NCI-H524 (cell line): ENCODE measurements at places on chromosomes 16 and 17.

DNA sequence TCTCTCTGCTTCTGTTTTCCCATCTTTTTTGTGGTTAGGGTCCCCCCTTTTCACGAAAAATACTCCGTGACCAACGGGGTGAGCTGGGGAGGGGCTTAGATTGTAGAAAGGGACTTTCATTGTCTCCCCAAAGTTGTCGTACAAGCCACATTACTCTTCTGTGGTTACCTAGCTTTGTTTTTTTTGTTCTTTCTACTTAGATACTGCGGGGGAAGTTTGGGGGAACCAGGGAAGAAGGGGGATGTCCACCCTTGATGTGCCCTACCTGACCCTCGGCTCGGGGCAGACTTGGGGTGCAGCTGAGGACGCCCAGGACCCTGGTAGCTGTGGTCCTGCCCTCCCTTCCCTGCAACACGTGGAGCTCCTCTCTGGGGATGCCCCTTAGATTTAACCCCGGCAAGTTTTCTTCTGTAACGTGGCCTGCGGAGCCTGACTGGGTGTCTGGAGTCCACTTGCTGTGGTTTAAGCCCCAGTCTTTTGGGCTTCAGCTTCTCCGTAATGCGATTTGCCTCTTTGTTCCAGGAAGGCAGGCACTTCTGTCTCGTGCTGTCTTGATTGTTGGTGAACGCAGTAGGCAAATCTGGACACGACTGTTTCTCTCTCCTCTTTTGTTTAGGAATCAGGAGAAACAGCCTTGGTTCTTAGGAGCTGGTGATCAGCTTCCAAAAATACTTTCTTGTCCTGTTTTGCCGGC lies 892 bp downstream of the ABCC1 start:
- peak; percentile 66 for DNase-seq

GRCh38 chr17:73334771-73335513 lies 23.1 kb upstream of the CDC42EP4 start:
- DNase-seq: no peak

- peak; percentile 1 for DNase-seq
Observed at GRCh38 chr17:36001862-36002603, 680 bp upstream of the CCL15 start.

DNA sequence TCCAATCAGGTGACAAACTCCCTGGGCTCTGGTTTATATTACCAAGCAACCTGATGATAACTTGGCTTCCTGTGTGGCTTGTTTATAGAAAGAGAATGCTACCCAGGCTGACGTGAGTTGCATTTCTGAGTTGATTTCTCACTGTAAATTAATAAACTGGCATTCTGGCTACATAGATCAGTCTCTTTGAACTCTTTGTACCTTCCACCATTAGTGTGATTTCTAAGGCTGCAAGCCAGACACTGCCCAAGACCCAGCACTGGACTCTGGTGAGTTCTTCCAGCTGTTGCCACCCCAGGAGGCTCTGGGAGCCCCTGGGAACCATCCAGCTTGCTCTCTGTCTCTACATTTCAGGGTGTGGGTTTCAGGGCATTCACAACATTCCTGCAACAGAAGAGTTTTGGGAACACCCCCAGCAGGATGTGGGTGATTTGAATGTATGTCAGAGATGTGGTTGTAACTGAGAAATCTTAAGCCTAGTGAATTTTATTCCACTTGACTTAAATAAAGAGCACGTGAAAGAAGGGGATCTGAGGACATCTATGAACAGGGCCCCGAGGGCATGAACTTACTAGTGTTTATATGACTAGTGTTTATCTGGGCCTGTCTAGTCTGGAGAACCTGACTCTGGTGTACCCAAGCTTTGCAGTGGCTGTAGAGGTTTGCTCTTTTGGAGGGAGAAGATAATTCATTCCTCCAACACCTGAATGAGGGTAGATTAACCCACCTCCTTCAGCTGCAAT lies 30.3 kb upstream of the LRRC37A start:
- no peak for DNase-seq

- DNase-seq: no peak
Observed at GRCh38 chr17:31198026-31198425, 99.0 kb downstream of the OMG start.

GRCh38 chr17:13749166-13749890 lies 147.6 kb upstream of the HS3ST3A1 start:
- no peak for DNase-seq

DNA sequence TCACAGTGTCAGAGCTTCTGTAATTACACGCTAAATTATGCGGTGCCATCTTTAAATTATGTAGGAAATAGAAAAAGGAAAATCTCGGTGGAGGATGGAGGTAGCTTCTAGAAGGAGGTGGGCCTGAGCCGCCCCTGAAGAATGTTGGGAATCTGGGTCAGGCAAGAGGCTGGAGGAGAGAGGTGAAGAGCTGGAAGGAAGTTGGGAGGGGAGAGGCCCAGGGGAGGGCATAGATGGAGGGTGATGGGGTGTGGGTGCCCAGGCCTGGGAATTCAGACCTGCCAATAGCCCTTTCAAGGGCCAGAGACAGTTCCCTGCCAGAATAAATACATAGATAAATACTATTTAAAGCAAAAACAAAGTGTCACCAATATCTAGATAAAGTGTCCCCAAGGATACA lies 415.0 kb upstream of the HSBP1 start:
- DNase-seq: no peak

- peak; percentile 49 for DNase-seq
Observed at GRCh38 chr17:60169921-60170817, 20.4 kb downstream of the CA4 start.

DNA sequence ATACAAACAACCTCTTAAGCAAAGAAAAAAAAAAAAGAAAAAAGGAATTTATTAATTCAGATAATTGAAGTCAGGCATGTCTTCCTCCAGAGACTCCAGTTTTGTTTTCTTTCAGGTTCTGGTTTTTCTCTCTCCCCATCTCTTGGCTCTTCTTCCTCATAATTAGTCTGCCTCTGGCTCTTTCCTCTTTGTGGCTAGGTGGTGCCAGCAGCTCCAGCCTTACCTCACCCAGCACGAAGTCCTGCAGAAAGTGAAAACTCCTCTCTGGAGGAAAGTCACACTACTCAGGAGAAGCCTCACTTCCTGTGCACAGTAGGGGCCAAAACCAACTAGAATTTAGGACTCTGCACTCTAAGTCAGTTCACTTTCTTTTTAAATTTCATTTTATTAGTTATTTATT lies 10.3 kb upstream of the NFAT5 start:
- no peak for DNase-seq

DNA sequence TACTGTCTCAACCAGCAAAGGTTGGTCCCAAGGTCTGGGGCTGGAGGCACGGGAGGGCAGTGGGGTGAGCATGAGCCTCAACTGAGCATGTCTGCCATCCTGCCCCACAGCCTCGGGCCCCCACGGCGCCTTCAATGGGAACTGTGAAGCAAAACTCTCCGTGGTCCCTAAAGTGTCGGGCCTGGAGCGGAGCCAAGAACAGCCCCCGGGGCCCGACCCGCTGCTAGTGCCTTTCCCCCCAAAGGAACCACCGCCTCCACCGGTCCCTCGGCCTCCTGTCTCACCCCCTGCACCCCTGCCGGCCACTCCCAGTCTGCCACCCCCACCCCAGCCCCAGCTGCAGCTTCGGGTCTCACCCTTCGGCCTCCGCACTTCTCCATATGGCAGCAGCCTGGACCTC lies 4.2 kb downstream of the FBRS start:
- no peak for DNase-seq

DNA sequence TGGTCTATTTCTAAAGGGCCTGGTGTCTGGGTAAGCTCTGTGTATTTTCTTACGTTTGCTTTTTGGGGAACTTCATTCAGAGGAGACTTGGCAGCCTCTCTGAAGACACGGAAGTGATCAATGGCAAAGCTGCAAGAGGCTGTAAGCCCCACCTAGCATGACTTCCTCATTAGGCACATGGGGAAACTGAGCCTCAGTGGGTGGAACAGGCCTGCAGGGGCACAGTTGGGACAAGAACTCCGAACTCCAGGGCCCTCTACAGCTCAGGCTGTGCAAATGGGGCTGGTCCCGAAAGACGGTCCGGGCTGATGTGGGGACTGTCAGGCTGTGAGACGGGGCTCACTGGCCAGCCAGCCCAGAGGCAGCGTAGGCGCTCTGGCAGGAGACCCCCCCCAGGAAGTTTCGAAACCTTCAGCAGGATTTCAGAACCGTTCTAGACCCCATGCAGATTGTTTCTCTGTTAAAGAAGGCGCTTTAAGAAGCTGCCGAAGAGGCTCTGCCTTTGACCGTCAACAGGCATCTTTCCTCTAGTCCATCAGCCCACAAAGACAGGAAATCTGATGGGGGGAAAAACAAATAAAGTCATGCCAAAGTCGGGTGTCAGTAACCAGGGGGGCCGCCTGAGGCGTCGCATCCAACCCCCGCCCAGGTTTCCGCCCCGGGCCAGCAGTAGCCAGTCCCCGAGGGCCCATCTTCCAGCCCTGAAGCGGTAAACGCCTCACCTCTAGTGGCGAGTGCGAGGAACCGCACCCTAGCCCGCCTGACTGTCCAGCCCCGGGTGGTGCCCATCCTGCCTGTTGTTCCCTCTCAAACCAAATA lies 79.8 kb upstream of the TBC1D3K start:
- no peak for DNase-seq

DNA sequence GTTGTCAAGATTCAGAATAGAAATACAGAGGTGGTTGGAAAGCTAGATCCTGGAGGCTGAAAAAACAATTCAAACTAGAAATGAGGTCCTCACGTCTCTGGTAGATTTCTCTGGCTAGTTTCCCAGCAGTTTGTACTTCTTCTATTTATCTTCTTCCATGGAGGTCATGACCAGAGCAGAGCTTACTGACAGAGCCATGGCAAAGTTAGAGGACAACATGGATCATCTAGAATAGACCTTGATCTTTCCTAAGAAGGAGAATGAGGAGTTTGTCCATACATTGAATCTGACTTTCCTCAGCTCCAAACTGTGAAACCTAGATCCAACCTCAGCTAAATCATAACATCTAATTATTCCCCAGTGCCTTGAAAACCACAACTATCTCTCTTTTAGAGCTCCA lies 900.8 kb upstream of the GOT2 start:
- no peak for DNase-seq

DNA sequence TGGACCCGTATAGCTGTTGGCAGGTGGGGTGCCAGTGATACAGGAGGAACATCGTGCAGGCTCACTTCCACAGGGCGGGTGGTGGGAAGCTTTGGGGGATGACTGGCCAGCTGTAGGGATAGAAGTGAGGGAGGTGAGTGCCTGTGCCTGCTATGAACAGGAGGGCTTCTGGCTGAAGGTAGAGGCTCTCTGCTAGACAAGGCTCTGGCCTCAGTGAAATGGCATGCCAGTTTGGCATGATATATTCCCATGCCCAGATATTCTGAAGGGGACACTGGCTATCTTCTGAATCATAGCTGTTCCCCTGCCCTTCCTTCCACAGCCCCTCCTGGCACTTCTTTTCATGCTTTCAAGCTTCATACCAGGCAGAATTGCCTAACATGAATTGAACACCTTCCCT lies 19.1 kb downstream of the PHAF1 start:
- no peak for DNase-seq

DNA sequence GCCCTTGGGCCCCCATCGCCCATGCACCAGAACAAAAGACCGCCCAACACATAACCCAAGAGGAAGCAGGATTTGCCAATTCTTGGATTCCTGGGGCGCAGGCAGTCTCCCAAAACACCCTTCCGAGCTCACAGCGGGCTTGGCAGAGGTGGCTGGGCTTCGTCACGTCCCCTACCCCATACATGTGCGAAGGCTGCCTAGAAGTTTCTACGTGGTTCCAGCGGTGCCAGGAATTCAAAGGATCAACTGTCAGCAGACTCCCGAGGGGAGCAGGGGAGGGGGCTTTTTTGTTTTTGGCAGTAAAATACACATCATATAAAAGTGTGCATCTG lies 80.8 kb upstream of the PLCG2 start:
- no peak for DNase-seq

DNA sequence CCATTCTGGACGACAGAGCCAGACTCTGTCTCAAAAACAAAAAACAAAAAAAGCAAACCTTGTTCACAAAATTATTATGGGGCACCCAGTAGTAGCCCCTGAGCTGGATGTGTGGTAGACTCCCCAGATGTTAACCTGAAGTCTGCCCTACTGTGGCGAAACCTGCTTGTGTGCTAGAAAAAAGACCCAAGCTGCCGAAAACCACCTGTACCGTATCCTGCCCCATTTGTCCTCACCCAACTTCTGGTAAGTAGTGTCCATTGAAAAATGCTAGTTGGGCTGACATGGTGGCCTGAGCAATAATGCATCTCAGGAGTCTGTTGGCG lies 9.1 kb downstream of the RMI2 start:
- DNase-seq: no peak

GRCh38 chr17:39606434-39607056 lies 1.2 kb downstream of the NEUROD2 start:
- no peak for DNase-seq

DNA sequence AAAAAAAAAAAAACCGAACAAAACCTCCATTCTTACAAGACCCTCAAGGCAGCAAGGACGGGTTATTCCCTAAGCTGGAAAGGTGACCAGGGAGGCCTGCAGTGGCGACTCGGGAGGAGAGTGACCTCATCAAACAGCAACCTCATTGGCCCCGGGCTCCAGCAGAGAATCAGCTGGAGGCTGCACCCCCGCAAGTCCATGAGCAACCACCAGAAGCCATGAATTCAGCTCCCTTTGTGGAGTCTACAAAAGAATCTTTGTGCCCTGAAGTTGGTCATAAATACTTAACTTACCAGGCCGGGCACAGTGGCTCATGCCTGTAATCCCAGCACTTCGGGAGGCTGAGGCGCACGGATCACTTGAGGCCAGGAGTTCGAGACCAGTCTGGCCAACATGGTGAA lies 80.9 kb upstream of the CREBBP start:
- DNase-seq: no peak

- no peak for DNase-seq
Observed at GRCh38 chr16:89385712-89386111, 104.6 kb downstream of the ANKRD11 start.

GRCh38 chr17:75637143-75637538 lies 3.9 kb downstream of the SMIM5 start:
- DNase-seq: no peak

GRCh38 chr17:43018932-43019331 lies 3.3 kb downstream of the VAT1 start:
- no peak for DNase-seq

- DNase-seq: no peak
Observed at GRCh38 chr16:66605177-66605978, 874 bp downstream of the CMTM3 start.

DNA sequence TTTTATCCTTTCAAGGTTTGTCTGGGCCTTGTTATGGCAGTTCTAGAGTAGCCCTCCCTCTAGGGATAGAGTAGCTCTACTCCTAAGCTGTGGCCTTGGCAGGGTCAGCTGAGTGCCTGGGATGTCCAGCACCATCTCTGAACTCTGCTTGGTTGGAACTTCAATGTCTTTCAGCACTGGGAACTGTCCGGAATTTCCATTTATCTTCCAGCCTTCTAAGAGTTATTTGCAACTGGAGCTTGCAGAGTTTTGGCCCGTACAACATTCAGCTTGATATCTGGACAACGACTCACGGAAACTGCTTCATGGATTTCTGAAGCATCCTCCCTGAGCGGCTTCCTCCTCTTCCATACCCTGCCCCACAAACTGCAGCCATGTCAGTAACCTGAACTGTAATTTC lies 22.9 kb downstream of the MMD start:
- DNase-seq: no peak

- no peak for DNase-seq
Observed at GRCh38 chr16:57278494-57278893, 6.0 kb downstream of the PLLP start.

GRCh38 chr16:70494777-70495176 lies 28.6 kb downstream of the COG4 start:
- DNase-seq: no peak
